ENCODE measurements at places on chromosomes 12 and 14.

- peak; percentile 60 for DNase-seq
These were observed 68.6 kb upstream of the MAX start for GRCh38 chr14:65170768-65171507.

DNA sequence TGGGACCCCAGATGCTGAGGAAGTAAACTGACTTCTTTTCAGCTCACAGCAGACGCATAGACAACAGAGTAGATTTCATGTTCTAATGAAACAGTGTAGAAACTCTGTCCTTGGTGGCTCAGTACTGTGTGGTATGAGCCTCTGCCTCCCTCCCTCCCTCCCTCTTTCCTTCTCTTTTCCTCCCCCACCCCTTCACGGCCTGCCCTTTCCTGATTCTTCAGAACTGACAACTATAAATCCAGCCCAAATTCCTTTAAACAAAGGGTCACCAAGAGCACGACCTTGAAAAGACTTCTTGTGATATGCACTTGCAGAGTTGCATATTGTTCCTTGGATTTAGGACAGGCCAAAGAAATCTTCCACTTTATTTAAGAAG, 164.0 kb downstream of the ETV6 start:
- DNase-seq = no peak

DNA sequence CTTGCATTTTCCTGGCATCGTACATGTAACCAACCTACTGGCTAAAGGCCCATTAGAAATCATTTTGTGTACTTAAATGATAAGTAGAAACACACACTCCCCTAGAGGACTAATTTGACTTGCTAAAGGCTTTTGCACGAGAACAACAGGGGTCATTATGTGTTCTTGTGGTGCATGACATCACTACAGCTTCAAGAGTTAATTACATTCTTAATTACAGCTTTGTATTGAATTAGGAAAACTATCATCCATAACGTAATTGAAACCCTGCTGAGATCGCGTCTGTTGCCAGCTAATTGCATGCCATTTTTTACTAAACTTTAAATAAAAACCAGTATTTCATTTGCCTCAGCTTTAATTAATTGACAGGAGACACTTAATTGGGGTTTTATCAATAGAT, 51.4 kb downstream of the TMEM132C start:
- no peak for DNase-seq

DNA sequence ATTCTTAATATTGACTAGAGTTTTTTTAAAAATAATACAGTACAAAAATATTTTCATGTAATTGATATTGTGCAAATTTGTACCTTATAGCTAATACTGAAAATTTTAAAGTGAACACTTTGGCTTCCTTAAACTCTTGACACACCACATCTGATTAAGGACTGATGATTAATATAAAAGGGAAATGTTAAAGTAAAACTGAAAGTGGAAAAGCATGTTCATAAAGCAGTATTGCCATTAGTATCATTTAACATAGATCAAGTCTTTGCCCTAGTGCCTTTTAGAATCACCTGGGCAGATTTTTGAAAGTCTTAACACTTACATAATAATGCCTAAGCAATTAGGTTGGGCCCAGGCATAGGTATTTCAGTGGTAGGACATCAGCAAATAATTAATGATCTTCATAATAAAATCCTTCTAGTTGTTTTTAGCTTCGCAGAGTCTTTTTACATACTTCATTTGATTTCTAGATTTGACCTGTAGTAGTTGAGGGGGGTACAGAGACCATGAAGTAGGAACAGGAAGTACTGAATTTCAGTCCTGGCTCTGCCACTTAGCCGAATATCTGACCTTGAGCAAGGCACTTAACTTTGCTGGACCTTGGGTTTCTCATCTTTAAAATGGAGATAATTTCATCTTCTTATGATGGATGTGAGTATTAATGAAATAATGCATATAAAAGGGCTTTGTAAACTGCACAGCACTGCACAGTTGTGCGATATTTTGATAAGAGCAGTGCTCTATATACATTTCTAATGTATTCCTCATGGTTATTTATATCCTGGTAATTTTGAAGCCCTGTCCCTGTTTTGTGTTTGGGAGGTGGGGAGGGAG, 43.7 kb downstream of the MARK3 start:
- DNase-seq = no peak

- no peak for DNase-seq
These were observed 33.8 kb downstream of the ERG28 start for GRCh38 chr14:75626863-75627262.

- DNase-seq = no peak
These were observed 94.3 kb downstream of the TNFAIP2 start for GRCh38 chr14:103217538-103217937.

DNA sequence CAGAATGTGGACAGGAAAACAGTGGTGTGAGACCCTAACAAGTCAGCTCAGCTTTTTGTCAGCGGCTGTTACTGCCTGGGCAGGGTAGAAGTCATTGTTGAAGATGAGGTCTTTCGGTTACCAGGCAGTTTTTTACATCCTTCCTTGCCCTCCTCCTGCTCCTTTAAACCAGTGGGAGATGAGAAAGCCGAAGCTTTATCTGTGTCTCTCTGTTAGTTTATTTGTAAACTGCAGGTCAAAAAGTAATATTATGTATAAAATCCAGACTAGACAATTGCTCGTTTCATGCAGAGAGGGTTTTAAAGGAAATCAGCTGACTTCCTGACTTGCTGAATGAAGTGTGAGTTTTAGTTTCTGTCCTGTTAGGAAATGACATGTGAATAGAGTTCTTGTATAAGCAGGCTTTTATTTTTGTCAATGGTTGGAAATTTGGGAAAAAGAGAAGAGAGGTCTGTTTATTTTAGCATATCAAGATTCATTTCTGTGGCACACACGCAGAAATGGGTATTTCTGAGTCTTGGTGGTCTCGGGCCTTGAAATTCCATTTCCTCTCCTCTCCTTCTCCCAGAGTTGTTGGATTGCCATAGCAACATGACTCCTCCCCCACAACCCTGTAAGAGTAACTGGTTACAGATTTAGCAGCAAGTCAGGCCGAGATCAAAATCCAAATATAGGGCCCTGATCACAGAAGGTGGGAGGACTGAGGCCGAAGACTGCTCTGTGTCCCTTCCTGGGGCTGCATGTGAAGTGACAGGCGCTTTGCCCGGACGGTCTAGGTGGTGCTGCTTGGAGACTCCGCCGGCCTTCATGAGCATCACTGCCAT, 60.8 kb downstream of the SAMD4A start:
- DNase-seq = no peak
